Muscle of leg (tissue), 16 donors: ENCODE measurements at places on chromosomes 16 and 17. TPM values are rescaled to one million over a fixed set of nuclear protein-coding genes. Genes with fewer than 3 reads are reported as not detected.
A peak's percentile ranks its signal among the peaks of the same experiment; 100 is the strongest.

DNA sequence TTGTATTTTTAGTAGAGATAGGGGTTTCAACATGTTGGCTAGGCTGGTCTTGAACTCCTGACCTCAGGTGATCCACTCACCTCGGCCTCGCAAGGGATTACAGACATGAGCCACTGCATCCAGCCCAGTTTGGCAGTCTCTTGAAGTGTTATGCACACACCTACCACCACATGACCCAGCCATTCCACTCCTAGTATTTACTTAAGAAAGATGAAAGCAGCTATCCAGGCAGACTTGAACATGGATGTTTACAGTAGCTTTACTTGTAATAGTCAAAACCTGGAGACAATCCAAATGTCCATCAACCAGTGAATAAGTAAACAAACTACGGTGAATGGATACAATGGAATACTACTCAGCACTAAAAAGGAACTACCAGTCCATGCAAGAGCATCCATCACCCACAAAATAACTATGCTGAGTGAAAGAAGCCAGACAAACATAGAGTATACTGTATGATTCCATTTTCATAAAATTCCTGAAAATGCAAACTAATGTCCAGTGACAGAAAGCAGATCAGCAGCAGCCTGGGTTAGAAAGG is 37.8 kb upstream of the RASD1 start:
- H3K27ac ChIP-seq, result no peak overlapping the region
- H3K27me3 ChIP-seq, result no peaks in the 10 kb centered on the region
- no peak for DNase-seq
- H3K4me1 ChIP-seq, result peaks cover 29% of the 10 kb centered on the region
- H3K36me3 ChIP-seq, result no peaks in the 10 kb centered on the region
- H3K4me3 ChIP-seq, result no peak overlapping the region

- peak; percentile 33 for DNase-seq
- H3K4me3 ChIP-seq, result no peak overlapping the region
- H3K36me3 ChIP-seq, result no peaks in the 10 kb centered on the region
- no peaks in the 10 kb centered on the region for H3K4me1 ChIP-seq
Measured at GRCh38 chr17:79280866-79281572, 206.4 kb downstream of the ENGASE start.

The PABPN1L gene
- polyA plus RNA-seq, result not detected

DNA sequence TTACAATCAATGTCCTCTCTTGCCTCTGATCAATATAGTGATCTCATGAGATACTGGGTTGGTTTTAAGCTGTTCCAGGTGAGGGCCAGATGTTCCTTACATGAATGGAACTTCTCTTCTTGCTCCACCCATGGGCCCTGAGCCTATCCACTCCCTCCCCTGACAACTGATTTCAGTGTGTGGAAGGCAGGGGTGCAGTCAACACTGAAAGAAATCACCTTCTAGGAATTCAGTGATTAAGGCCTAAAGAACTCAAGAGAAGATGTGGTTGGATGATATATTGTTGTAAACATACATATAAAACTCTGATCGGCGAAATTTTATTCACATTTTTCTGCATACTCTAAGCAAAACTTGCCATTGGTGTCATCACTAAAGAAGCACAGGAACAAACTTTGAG is 6.7 kb upstream of the GOSR2 start:
- no peak overlapping the region for H3K4me3 ChIP-seq
- H3K36me3 ChIP-seq, result no peaks in the 10 kb centered on the region
- H3K4me1 ChIP-seq, result no peaks in the 10 kb centered on the region
- H3K27me3 ChIP-seq, result no peaks in the 10 kb centered on the region

DNA sequence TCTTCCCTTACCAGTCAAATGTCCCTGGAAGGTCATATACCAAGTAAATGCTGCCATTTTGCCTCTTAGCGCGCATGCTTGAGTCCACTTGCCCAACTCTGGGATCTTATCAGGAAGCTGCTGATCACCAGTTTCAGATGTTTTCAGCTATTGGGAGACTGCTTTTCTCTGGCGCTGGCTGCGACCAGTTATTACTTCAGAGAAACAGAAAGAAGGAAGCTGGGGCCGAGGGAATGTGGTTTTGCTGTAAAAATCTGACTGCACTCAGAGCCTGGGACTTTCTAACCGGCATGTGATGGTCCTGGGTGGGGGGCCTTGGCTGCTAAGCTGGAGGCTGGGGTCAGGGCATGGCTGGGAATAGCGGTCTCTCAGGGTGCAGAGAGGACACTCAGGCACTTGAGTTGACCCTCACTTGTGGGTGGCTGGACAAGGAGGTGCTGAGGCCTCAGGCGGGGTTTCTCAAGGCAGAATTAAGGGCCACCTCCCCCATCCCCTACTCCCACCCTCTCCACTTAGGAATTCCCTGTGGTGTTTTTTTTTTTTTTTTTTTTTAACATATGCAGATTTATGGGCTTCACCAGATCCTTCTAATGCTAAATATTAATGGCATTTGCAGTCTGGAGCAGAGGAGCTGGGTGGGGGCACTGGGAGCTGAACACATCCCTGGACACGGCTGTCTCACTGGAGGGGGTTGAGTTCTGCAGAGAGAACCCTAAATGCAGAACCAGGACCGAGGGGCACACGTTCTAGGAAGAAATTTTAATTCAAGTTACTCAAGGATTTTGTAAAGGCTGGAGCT is 145.8 kb downstream of the CYLD start:
- H3K27me3 ChIP-seq, result no peaks in the 10 kb centered on the region
- H3K36me3 ChIP-seq, result no peaks in the 10 kb centered on the region
- no peaks in the 10 kb centered on the region for H3K4me1 ChIP-seq
- no peak for DNase-seq

DNA sequence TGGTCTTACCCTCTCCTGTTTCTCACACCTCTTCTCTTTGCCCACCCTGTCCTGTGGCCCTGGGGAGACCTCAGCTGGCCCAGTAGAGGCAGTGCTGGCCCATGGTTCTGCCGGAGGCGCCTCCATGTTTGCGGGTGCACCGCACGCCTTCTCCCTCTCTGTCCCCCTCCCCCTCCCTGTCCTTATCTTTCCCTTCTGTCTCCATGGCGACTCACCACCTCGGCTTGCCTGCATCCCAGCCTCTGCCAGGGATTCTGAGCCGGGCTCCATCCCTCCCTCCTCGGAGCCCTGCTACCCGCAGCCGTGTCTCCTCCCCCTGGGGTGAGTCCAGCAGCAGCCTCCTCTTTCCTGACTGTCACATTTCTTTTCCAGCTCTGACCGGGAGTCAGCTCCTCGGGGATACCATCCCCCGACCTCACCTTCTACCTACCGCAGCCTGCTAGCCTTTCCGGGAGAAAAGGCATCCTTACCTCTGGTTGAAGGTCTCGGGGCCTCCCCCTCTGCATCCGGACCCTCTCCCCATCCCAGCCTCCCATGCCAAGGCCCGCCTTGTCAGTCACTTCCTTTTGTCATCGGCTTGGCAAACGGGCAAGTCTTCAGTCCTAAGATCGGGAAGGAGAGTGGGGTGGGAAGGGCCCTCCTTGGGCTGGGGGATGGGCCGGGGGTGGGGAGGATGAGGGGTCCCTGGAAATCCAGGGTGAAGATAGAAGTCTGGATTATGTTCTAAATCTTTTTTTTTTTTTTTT is at the start of gene RNF112:
Gene RNF112, plus strand, starts transcription at position 358 of the 746 bp plus-strand sequence. Its CDS starts 177 bp downstream, at position 535.
- H3K27me3 ChIP-seq, result peaks cover 3% of the 10 kb centered on the region
- peaks cover 31% of the 10 kb centered on the region for H3K4me1 ChIP-seq
- no peak within 1 kb of the TSS for H3K27ac ChIP-seq
- DNase-seq, result peak; percentile 65
- H3K36me3 ChIP-seq, result no peaks in the 10 kb centered on the region

The TK2 gene
- polyA plus RNA-seq, result 17.0 TPM

The KLHL10 gene
- polyA plus RNA-seq, result 0.18 TPM
